Germinal center (tissue), 1 donor: ENCODE measurements at places on chromosomes 12 and 14.

- no peak for DNase-seq
Observed at GRCh38 chr14:101395779-101396178, 165.5 kb upstream of the DIO3 start.

GRCh38 chr12:112850383-112850782 lies 56.4 kb upstream of the OAS1 start:
- no peak for DNase-seq

- DNase-seq = peak; percentile 47
Observed at GRCh38 chr14:39107591-39107996, 4.6 kb upstream of the SEC23A start.

GRCh38 chr12:124756760-124757159 lies 106.9 kb downstream of the SCARB1 start:
- DNase-seq = no peak

- DNase-seq = no peak
Observed at GRCh38 chr14:74732387-74732786, 19.4 kb downstream of the FCF1 start.

- peak; percentile 36 for DNase-seq
Observed at GRCh38 chr14:105974902-105975301, 448.5 kb downstream of the TMEM121 start.

GRCh38 chr12:3634348-3634747 lies 118.6 kb downstream of the CRACR2A start:
- DNase-seq = no peak

DNA sequence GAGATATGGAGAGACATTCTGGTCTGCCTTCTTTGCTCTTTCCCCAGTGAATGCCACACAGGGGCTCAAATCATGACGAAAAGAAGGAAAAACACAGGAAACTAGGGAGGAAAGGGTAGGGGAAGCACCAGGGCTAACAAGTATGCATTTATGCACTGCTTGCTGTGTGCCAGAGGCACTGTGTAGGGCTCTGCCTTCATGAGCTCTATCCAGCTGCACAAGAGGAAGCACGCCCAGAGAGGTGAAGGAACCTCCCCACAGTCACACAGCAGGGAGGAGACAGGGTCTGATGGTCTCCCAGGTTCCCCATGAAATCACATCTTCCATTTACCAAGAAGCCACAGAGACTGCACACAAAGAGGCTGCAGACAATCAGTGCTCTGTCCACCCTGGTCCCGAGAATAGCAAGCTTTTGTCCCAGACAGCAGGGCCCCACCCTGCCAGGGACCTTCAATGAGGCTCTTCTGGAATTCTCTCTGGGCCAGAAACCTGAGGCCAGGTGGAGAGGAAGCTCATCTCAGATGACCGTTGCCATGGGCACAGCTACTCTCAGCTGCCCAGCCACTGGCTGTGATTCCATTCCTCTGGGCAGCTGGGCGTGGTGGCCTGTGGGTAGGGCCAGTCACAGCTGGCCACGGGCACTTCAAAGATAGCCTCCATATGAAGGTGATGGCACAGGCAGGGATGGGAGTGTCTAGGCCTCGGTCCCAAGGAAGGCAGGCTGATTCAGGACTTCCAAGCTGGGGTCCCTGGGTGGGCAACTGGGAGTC lies 7.3 kb upstream of the TRPV4 start:
- no peak for DNase-seq

DNA sequence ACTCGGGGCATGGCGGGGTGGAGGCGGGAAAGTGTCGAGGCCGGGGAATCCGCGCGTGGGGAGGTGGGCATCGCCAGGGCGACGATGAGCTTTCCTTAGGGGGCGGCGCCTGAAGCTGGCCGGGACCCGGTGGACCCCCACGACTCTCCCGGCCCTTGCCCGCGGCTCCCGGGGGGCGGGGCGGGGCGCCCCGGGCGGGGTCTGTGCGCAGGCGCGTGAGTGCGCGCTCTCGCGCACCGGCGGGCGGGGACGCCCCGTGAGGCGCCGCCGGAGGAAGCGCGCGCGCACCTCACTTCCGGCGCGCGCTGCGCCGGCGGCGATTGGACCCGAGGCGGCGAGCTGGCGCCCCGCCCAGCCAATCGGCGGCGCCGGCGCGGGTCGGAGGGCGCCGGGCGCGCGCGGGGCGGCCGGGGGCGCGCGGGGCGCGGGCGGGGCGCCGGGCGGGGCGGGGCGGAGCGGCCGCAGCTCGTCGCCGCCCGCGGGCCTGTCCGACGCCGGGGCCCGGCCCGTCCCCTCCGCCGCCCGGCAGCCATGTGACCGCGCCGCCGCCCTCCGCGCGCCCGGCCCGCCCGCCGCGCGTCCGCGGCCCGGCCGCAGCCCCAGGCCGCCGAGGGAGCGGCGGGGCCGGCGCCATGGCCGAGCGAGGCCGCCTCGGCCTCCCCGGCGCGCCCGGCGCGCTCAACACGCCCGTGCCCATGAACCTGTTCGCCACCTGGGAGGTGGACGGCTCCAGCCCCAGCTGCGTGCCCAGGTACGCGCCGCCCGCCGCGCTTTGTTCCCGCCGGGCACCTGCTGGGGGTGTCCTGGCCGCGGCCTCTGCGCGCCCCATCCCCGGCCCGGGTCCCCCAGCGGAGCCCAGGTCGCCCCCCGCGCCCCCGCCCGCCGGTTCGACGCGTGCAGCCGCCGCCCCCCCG lies at the start of gene PACS2:
Gene PACS2, plus strand, starts transcription at position 462 of the 914 bp plus-strand sequence. Its CDS starts 171 bp downstream, at position 633.
- peak; percentile 98 for DNase-seq
